ENCODE measurements at places on chromosomes 11 and 22.

- DNase-seq, result no peak
Measured at GRCh38 chr11:72642043-72642883, 32.0 kb downstream of the PDE2A start.

DNA sequence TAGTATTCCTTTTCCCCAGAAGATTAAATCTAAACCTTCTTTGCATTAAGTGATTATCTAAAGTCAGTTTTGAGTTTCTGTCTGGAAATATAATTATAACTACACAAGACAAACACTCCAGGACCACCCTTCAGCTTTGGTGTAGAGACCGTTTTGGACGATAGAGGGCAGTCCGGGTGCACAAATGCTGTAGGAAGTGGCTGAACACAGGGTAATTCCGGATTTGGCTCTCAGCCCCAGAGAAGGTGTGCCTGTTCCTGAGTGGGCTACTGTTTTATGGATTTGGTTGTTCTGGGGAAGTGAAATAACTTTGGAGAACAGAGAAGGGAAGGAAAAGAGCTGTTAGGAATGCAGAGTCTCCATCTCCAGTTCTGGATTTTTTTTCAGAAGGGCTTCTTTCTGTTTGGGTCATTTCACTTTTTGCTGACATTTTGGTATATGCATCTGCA, 14.8 kb downstream of the EXT2 start:
- peak; percentile 25 for DNase-seq

GRCh38 chr22:30221121-30221992, 25.2 kb downstream of the LIF start:
- DNase-seq, result peak; percentile 22

GRCh38 chr11:46338636-46338987, 8.7 kb upstream of the DGKZ start:
- DNase-seq, result no peak

DNA sequence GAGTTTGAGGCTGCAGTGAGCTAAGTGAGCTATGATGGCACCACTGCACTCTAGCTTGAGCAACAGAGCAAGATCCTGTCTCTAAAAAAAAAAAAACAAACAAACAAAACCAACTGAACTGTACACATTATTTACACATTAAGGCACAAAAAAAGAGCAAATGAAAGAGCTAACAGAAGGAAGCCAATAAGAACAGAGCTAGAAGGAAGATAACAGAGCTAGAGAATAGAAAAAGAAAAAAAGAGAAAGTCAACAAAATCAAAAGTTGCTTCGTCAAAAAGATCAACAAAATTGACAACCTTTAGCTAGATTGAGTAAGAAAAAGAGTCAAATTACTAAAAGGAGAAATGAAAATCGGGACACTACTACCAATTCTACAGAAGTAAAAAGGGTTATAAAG, 25.0 kb downstream of the GUCD1 start:
- DNase-seq, result no peak

GRCh38 chr11:112644410-112645131, 316.6 kb upstream of the NCAM1 start:
- no peak for DNase-seq

- no peak for DNase-seq
Measured at GRCh38 chr22:17121233-17122195, at the start of gene TMEM121B. Gene TMEM121B (minus strand): TSS chr22:17121360. CDS start chr22:17121127, 233 bp downstream.

DNA sequence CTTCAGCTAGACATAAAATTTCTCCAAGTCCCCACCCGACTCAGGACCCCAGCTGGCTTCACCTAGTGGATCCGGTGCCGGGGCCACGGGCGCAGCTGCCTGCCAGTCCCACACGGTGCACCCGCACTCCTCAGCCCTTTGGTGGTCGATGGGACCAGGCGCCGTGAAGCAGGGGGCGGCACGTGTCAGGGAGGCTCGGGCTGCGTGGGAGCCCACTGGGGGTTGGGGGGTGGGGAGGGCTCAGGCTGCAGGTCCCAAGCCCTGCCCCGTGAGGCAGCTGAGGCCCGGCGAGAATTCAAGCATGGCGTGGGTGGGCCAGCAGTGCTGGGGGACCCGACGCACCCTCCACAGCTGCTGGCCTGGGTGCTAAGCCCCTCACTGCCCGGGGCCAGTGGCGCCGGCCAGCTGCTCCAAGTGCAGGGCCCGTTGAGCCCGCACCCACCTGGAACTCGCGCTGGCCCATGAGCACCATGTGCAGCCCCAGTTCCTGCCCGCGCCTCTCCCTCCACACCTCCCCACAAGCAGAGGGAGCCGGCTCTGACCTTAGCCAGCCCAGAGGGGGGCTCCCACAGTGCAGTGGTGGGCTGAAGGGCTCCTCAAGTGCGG, 747.0 kb downstream of the FAM181B start:
- DNase-seq, result no peak

- DNase-seq, result no peak
Measured at GRCh38 chr11:111297696-111298095, 650 bp upstream of the POU2AF3 start.

DNA sequence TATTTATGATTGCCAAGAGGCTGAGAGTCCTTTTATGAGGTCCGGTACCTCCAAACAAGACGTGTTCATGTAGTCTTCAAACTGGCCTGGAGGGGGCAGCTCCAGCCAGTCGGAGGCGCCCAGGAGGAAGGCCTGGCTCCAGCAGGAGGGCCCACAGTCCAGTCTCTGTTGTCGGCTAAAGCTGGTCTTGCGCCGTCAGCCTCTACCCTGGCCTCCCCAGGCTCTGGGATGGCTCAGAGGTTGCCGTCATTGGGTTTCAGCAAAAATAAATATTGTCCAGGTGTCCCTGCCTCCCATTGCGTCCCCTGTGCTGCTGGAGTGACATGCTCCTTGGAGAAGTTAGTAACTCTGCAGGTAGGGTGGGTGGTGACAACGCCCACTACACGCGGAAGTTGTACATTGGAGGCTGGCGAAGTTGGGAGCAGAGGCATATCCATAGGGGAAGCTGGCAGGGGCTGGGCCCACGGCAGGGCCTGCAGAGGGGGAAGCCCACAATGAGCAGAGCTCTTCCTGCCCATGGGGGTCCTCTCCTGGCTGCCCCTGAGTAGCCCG, 1.0 kb upstream of the SLC25A1 start:
- peak; percentile 57 for DNase-seq

DNA sequence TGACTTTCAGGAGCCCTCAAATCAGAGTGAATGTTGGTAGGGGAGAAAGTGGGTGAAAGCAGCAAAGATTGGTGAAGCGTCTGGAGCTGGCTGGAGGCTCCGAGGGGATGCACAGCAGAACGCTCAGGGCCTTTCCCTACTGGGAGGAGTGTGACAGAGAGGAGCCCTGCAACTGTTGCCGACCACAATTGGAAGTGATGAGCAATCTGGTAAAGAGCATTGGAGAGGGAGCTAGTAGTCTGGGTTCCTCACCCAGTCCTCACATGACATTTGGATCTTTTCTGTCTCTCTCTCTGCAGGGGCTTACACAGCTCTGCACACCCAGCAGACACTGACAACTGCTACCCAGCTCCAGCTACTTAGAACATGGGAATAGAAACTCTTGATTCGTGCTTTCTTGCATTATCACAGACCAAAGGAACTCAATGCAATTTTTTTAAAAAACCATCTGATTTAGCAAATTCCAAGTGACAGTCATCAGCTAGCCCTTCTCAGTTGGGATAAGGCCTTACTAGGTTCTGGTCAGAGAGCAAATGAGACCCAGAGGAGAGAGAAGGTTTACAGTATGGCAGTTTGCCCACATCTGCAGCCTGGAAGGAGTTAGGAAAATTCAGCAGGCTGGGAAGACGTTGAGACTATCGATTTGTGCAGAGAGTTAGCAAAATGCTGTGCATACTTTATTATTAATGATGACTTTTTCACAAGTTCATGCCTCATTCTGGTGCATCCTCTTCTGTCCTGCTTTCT, 278.0 kb upstream of the PLET1 start:
- DNase-seq, result no peak

DNA sequence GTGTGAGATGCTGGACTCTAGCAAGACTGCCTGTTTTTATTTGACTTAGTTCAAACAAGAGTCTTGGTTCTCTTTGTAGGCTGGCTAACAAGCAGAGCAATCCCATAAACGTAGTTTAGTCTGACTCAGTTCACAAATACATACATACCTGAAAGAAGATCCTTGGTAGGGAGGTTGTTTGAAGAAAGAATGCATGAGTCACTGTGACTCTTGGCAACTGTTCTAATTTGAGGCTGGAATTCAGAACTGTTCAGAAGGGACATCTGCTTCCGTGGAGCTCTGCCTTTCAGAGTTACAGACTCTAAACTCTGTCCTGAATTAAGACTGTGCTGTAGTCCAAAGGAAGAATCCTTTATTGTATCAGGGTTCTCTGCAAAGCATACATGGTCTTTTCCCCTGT, 32.2 kb downstream of the C2CD3 start:
- no peak for DNase-seq

DNA sequence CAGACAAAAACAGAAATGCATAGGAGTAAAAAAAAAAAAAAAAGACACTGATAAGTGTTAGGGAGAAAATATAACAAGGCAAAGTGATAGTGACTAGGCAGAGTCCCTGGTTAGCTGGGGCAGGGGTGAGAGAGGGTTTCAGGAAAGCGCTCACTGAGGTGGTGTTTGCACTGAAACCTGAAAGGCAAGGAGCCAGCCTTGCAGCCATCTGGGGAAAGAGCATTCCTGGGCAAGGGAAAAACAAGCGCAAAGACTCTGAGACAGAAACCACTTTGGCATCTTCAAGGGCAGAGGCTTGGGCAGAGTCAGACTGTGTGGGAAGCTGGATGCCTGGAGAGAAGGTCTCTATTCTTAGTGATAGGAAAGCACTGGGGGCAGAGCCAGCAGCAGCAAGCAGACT, 14.5 kb downstream of the CLMP start:
- DNase-seq, result no peak

DNA sequence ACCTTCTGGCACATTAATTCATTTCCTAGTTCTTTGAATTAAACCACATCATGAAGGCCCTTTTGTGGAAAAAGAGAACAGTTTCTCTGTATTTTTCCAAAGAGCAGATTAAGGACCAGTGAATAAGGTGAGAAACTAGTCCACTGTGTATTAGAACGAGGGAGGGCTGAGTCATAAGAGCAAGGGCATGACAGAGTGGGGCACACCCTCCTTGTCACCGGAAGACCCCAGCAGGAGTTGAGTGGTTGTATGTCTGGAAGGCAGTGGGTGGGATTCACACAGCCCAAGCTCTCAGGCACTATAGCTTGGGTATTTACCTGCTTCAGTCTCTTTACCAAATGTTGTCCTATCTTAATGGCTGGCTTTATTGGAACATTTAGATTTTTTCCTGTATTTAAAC, 86.8 kb downstream of the BMAL1 start:
- no peak for DNase-seq

DNA sequence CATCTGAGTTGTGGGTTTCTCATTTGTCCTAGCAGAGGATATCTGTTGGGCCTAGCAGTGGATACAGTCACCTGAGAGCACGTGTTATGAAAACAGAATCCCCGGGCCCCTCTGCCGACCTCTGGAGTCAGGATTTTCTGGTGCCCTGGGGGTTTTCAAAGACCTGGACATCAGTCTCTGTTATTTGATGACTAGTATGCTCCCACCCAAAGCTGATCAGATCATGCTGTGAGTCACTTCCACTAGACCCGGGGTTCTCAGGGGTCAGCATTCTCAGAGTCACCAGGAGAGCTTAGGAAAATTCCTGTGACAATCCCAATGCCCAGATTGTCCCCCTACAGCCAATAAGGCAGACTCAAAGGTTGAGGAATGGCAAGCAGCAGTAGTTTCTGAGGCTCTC, 38.7 kb downstream of the KCNJ1 start:
- DNase-seq, result no peak
